GM19239 (cell line): ENCODE measurements at places on chromosomes 3 and 15.

DNA sequence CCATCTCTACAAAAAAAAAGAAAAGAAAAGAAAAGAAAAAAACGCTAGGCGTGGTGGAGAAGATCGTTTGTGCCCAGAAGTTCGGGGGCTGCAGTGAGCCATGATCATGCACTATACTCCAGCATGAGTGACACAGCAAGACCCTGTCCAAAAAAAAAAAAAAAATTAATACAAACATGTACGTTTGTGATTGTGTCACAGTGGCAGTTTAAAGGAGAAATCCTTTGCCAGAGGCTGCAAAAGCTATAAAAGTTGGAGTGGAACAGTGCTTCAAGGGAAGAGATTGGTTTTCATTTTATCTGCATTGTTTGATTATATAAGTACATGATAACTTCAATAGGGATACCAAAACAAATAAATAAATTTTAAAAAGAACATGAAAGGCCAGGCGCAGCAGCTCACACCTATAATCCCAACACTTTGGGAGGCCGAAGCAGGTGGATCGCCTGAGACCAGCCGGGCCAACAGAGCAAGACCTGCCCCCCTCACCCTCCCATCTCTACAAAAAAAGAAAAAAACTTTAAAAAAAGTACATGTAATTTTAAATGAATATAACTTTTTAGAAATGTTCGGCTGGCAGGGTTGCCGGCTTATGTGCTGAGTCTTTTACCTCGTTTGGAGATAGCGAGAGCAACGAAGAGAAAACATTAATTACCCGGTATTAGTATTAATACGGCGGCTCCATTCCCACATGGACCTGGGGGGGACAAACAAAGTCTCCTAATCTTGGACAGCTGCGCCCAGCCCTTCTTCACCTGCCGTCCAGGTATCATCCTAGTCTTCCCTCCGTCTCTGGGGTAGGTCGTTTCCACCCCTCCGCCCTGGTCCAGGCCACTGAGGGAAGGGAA, 573 bp upstream of the DIS3L start:
- no peak for DNase-seq

DNA sequence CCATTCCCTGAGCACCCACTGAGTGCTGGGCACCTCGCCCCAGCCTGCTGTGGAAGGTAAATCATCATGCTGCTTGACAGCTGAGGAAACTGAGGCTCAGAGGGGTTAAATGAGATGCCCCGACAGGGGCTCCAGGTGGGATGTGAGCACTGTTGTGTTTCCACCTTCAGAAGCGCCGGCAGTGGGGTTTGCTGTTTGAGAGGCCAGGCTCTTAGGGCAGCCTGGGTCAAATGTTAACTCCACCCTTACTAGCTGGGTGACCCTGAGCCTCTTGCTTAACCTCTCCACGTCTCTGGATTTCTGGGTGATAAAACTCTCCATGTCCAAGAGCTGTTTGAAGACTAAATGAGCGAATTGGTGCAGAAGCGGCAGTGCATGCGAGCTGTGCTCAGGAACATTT, 43.1 kb downstream of the FAM3D start:
- DNase-seq = no peak

DNA sequence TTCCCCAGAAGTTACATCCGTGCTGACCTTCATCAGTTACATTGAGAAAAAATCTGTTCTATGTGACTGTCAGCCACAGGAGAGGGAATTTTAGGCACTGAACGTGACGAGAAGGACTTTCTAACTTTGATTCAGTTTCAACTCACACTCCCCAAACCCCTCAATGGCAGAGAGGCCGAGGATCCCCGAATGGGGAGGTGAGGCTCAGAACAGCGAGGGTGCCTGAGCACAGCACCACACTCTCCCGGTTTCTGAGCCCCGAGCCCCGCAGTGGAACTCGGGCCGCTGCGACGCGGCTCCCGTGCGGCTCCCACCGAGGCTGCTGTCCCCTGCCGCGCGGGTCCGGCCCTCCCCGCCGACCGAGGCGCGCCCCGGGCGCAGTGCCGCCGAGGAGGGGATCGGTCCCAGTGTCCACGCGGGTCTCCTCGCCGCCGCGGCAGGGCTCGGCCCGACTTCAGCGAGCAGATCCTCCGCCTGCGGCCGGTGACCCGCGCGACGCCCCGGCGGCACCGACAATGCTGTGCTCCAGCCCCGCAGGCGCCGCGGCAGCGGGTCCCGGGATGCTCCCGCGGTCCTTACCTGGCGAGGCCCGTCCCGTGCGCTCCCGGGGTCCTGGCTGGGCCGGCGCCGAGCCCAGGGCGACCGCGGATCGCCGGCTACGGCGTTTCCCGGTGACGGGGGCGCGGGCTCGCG, 439 bp downstream of the CTXND1 start:
- DNase-seq = no peak

DNA sequence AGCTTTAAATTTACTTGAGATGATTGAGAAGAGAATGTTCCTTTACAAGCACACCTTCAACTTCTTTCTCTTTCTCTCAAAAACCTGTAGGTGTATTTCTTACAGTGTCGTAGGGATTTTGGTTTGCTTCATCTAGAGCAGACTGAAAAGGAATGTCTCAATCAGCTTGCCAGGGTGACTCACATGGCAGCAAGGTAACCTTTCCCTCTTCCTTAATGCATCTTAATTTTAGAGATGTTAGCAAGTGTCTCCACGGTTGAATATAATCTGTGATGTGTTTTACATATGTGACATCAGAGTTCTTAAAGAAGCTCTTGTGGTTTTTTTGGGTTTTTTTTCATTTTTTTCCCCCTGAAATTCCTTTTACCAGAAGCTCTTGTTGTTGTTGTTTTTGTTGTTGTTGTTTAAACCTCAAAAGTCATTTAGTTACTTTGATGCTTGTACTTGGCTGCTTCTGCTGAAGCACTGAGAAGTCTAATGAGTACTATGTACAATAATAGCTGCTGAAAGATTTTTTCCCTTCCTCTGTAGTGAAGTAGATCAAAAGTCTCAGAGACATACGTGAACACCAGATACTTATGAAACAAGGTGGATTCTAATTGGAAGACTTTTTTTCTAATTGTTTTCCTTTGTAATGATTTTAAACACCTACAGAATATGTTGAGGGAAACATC, 83.1 kb downstream of the RETNLB start:
- DNase-seq = no peak

DNA sequence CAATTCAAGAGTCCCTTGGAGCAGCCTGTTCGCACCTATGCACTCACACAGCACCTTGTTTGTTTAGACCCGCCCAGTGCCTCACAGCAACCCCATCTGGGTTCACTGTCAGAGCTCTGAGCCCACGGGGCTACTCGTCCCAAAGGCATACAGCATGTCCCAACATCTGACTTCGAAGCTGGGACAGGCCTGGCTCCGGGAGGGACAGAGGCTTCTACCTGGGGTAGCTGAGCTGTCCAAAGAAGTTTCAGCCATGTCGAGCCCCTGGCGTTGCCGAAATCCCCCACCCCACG, 28.6 kb upstream of the CYP11A1 start:
- DNase-seq = no peak

GRCh38 chr3:33658991-33659848, 58.8 kb downstream of the CLASP2 start:
- DNase-seq = peak; percentile 15
